ENCODE measurements at places on chromosomes 3 and 15.

DNA sequence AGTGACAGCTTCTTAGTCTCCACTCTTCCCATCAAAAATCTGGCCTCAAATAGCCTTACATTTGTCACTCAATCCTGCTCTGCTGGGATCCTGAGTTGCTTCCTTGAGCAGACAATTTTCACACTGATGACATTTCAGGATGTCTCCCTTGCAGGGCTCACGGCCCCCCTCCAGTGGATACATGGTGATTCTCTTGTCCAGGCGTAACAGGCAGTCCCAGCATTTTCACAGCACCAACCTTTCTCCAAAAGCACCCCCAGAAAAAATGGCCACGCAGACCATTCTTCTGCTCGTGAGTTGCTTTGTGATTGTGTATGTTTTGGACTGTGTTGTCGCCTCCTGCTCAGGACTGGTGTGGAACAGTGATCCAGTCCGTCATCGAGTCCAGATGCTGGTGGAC lies 47.4 kb upstream of the WNT7A start:
- no peak for DNase-seq

GRCh38 chr15:27820232-27820631 lies 278.9 kb downstream of the OCA2 start:
- DNase-seq = no peak

- DNase-seq = no peak
Observed at GRCh38 chr15:62248277-62248984, 83.3 kb upstream of the C2CD4B start.

GRCh38 chr3:128607710-128608048 lies 42.9 kb downstream of the RPN1 start:
- no peak for DNase-seq

GRCh38 chr3:187359798-187360486 lies 8.2 kb upstream of the RTP4 start:
- no peak for DNase-seq

DNA sequence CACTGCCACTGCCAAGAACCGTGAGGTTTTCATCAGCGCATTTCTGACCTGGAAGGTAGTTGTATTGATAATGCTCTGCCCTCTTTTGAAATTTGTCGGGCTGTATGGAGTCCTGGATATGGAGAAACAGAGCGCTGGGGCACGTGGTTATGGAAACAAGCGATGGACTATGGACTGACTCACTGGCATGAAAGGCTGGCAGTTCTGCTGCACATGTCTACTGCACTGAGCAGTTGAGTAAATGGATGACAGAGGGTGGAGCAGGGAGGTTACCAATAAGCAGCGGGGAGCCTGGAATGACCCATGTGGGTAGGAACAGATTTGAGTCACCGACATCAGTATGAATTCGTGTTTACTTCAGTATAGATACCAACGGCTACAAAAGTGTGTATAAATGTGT lies 429.5 kb downstream of the OCA2 start:
- no peak for DNase-seq

DNA sequence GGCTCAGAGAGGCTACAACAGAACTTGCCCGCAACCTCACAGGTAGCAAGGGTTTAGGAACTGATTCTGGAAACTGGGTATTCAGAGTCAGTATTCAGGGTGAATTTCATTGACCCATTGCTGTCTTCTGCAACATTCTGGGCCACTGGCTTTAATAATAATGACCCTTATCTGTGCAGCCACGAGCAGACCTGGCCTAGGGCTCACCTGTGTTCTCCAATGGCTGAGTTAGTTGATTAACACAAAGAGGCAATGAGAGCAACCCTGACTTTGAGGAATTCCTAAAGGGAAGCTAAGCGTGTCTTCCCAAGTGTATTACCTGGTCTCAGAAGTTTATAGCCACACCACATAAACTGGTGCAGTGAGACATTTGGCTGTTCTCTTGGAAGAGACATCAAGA lies 289.9 kb downstream of the EPHB1 start:
- DNase-seq = no peak

DNA sequence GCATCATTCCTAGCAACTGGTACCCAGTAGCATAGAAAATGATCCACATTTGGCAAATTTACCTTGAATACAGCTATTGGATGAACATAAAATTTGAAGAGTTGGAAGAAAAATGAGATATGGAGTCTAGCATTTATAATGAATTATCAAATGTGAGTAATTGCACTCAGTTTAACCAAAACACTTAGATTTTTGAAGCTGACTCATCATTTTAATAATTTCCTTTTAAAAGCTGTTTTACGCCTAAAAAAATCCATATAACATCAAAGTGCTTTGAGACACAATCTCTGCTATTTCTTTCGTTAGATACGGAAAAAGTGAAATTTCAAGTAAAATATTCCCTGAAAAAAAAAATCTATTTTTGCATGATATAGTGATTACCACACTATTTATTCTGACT lies 767.4 kb downstream of the ROBO2 start:
- DNase-seq = no peak

- DNase-seq = no peak
Observed at GRCh38 chr3:10655105-10655504, 149.7 kb upstream of the ATP2B2 start.

- DNase-seq = no peak
Observed at GRCh38 chr3:47423548-47424145, 42.8 kb downstream of the PTPN23 start.

DNA sequence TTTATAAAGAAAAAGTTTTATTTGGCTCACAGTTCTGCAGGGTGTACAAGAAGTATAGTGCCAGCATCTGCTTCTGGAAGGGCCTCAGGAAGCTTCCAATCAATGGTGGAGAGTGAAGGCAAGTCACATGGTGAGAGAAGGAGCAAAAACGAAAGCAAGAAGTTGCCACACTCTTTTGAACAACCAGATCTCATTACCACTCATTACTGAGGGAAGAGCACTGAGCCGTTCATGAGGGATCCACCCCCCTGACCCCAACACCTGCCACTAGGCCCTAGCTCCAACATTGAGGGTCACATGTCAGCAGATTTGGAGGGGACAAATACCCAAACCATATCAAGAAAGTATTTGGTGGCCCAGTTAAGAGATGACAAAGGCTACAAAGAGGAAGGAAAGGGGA lies 239.3 kb upstream of the UBE2E1 start:
- no peak for DNase-seq

- DNase-seq = no peak
Observed at GRCh38 chr15:39447346-39447745, 133.5 kb upstream of the THBS1 start.

DNA sequence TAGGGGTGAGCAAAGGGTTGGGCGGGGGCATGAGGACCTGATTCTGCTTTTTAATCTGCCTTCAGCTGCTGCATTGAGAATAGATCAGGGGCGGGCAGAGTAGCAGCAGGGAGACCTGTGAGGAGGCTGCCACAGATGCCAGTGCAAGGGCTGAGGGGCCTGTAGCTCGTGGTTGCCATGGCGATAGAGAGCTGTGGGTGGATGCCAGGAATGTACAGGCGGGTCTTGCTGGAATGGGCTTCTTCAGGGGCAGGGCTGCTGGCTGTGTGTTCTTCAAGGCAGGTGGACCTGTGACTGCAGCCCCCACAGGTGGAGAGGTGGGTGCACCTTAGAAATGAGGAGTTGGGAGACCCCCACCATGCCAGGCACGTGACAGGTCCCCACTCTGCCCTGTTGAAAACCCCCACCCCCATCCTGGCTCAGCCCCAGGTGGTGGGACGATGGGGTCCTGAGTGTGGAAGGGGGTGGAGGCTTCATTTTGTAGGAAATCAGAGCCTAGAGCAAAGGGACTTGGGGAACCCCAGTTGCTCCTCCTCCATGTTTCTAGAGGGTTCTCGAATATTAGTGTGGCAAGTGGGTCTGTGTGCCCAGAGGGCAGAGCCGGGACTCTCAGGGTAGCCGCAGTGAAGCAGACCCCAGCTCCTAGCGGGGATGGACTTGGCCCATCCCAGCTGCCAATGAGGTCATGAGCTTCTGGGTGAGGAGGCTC lies 38.3 kb downstream of the SLC6A6 start:
- no peak for DNase-seq

GRCh38 chr15:60228619-60229018 lies 169.2 kb downstream of the ANXA2 start:
- DNase-seq = no peak

DNA sequence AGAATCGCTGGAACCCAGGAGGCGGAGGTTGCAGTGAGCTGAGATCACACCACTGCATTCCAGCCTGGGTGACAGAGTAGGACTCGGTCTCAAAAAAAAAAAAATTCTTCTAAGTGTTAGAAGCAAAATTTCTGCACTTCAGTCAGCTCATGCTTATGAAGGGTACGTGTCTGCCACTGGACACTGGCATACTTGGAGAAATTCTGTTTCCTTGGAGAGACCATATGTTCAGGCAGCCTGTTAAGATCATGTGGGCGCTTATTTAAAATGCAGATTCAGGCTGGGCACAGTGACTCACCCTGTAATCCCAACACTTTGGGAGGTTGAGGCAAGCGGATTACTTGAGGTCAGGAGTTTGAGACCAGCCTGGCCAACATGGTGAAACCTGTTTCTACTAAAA lies 85.6 kb upstream of the IQSEC1 start:
- no peak for DNase-seq

- DNase-seq = no peak
Observed at GRCh38 chr3:157542711-157543500, 39.7 kb upstream of the VEPH1 start.

GRCh38 chr15:50183112-50183794 lies 1.3 kb downstream of the SLC27A2 start:
- DNase-seq = peak; percentile 62

DNA sequence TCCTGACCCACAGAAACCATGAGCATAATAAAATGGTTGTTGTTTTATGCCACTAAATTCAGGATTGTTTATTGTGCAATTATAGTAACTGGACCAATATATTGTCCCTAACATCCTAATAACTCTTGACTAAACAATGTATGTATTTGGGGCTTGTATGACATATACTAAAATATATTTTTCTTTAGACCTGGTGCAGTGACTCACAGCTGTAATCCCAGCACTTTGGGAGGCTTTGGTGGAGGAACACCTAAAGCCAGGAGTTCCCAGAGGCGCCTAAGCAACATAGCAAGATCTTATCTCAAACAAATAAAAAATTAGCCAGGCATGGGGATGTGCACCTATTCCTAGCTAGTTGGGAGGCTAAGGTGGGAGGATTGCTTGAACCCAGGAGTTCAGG lies 180.4 kb downstream of the SUCNR1 start:
- no peak for DNase-seq

GRCh38 chr3:101193957-101194356 lies 126.4 kb downstream of the IMPG2 start:
- DNase-seq = no peak

DNA sequence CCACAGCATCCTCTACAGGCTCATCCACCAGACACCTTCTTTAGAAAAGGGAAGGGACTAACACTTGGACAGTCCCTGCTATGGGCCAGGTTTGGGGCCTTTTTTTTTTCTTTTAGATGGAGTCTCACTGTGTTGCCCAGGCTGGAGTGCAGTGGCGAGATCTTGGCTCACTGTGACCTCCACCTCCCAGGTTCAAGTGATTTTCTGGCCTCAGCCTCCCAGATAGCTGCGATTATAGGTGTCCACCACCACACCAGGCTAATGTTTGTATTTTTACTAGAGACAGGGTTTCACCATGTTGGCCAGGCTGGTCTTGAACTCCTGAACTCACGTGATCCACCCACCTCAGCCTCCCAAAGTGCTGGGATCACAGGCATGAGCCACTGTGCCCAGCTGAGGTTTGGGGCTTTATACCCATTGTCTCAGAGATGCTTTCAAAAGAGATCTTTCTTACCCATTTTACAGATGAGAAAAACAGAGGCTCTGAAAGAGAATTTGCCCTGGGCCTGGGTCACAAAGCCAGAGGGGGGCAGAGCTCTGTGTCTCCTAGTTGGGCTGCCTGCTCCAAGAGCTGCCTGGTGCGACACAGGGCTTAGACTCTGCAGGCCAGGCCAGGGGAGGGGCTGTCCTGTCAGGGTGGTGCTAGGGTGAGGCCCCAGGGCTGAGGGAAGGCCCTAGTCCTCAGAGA lies 11.6 kb downstream of the LINGO1 start:
- no peak for DNase-seq

- DNase-seq = no peak
Observed at GRCh38 chr3:171748064-171748924, 62.0 kb downstream of the PLD1 start.

DNA sequence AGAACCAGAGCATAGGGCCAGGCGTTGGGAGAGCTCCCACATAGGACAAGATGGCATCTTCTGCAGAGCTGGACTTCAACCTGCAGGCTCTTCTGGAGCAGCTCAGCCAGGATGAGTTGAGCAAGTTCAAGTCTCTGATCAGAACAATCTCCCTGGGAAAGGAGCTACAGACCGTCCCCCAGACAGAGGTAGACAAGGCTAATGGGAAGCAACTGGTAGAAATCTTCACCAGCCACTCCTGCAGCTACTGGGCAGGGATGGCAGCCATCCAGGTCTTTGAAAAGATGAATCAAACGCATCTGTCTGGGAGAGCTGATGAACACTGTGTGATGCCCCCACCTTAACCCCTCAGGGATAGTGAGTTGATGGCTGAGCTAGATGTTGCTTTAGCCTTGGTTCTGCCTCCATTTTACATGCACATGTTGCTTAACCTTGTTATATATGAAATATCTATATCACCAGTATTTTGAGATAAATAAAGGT lies at the start of gene PYDC2:
PYDC2 (plus strand) TSS at position 51 of the 483 bp plus-strand sequence; CDS start at position 51, 0 bp downstream.
- DNase-seq = no peak

DNA sequence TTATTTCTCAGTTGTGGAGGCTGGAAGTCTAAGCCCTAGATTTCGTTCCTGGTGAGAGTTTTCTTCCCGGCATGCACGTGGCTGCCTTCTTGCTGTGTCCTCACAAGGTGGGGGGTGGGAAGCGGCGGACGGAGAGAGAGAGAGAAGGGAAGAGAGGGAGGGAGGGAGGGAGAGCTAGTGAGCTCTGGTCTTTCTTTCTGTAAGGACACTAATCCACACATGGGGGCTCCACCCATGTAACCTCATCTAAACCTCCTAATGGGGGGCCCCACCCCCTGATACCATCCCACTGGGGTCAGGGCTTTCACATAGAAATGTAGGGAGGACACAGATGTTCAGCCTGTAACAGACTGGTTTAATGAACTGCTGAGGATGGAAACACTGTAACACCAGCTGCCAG lies 7.3 kb downstream of the FBLN2 start:
- DNase-seq = no peak

DNA sequence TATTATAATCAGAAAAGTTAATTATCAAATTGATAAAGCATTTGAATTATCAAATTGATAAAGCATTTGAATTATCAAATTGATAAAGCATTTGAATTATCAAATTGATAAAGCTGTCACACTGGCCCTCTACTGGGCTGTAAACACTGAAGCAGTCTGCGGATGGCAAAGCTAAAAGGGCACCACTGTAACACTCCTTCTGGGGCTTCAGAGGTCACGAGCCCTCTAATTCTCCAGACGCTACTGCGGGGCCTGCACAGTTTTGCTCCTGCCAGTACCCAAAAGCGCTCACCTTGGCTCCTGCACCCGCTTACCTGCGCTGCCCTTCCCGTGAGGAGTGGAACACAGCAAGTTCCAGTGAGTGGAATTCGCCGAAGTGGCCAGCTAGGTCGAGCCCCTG lies 409.0 kb upstream of the KCNMB2 start:
- DNase-seq = no peak

DNA sequence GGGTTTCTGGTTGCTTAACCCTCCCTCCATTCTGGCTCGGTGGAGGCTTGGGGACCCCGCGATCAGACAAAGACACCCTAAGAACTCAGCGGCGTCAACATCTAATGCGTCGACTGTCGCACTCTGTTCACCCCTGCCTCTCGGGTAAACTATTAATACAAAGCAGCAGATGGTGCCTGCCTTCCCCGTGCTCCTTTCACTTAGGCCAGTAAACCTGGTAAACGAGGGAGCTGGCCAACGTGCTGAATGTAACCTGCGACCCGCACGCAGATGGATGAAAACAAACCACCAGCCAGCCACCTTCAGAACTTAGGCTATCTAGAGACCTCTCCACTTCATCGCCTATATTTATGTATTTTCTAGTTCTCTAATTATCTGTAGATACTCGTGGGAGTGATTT lies 848 bp upstream of the CADPS start:
- no peak for DNase-seq

Data from activated naive CD4-positive, alpha-beta T cell treated with anti-CD3 and anti-CD28 coated beads, Interleukin-2, amount 50 U/mL, for 72 hours (primary cell).